ENCODE measurements at places on chromosomes 13 and 19.

GRCh38 chr19:56139847-56140582 lies 1.1 kb upstream of the ZNF444 start:
- no peak for DNase-seq

- DNase-seq = peak; percentile 95
Observed at GRCh38 chr19:55418185-55418584, 10.6 kb upstream of the UBE2S start.

DNA sequence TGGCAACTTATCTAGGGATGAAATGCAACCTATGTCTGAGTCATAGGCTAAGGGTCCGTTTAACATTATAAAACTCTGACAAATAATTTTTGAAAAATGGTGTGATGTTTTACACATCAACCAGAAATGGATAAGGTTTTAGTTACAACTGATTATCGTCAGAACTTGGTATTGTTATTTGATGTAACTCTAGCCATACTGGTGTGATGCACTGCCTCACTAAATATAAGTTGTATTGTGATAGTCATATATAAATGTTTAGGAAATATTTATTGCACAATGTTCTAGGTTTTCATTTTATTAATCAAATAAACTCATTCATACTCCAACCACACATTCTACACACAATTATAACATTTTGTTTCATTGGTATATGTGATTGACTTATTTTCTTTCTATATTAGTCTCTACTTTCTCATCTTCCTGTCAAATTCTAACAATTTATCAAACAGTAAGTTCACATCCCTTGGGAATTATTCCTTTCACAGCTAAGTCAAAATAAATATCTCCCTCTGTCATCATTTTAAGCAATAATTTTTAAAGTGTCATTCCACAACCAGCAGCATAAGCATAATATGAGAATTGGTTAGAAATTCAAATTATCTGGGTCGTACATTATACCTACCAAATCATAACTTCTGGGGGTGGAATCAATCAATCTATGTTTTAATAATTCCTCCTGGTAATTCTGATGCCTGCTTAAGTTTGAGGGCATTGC lies 873.9 kb downstream of the SLITRK1 start:
- no peak for DNase-seq

DNA sequence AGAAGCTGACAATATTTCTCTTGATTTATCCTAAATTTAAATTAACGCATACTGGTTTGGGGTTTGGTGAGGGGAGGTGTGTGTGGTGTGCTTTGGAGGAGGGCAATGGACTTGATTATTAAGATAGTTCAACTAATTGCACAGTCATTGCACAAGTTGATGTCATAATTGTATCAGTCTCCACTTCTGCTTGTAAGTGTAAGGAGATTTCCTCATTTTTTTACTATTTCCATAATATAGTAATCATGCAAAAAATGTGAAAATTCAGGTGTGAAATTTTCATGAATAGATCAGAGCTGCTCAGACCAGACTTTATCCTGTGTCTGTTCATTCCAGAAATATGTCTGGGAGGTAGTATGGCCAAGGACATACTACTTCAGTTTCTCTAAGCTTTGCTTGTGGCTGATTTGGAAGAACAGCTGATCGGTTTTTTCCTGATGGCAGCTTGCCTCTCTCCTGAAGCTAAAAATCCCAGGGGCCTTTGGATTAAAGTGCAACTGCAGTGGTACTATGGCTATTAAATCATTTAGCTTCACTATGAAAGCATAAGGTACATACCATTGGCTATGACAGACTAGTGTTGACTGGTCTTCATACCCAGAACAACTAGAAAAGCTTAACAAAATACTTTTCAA lies 201.8 kb upstream of the MIR17HG start:
- no peak for DNase-seq

DNA sequence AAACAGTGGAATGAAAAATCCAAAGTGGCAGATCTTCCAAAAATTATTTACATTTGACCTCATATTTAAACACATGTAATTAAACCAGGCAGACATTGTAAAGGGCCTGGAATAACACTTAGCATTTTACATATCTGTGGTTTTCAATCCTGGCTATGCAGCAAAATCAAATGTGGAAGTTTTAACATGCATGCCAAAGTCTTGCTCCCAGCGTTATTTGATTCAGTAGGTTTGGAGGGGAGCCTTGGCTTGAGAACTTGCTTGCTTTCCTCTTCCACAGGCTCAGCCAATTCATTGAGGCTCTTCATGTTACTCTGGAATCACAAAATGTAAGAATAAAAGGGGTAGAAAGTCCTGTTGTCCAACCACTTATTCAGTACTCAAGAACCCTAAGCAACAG lies 42.5 kb upstream of the INTS6 start:
- DNase-seq = no peak

DNA sequence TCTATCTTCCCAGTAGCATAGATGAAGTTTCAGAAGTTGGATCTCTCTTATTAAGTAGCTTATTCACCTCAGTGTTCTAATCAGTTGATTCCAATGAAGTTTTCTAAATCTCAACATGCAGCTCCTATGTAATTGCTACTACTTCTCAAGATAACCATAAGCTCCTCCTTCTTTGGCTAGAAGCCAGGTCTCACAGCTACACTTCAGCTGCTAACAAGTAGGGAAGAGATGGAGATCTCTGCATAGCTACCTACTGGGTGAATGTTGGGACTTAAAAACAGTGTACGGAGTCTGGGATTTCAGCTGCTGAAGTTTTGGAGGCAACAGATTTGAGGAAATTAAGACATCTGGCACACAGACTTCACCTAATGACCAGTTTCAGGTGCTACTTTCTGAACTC lies 661.0 kb downstream of the SLITRK1 start:
- no peak for DNase-seq

DNA sequence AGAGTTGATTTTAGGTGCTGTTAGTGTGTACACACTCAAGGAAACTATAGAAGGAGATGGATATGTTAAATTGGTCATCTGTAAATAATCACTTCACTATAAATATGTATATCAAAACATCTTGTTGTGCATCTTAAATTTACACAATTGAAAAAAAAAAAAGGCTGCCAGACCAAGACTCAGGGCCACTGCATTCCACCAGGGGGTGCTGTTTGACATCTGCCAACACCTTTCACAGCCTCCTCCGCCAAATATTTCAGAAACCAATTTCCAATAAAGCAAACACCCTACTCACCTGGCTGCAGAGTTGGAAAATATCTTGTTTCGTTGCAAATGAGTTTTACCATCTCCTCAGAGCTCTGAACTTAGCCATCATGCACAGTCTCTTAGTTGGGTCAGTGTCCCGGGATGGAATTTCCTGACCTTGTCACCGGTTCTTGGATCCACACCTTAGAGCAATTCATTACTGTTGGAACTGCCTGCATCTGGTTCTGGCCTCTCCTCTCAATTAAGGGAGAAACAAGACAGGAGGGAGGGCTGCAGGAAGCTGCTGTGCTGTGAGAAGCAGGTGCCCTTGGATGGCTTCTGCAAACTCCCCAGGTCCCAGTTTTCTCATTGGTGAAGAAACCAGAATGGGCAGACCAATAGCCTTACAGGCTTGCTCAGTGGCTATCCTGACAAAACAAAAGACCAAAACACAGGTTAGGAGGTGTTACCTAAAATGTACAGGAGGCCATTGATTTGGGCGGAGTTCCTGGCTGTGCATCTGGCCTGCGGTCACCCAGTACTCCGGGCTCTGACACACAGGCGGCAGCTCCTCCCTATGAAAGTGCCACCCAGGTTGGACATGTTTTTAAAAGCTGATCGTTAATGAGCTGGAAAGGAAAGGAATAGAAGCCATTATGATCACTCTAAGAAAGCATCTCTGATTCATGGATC lies 746.6 kb downstream of the UQCRFS1 start:
- peak; percentile 47 for DNase-seq

DNA sequence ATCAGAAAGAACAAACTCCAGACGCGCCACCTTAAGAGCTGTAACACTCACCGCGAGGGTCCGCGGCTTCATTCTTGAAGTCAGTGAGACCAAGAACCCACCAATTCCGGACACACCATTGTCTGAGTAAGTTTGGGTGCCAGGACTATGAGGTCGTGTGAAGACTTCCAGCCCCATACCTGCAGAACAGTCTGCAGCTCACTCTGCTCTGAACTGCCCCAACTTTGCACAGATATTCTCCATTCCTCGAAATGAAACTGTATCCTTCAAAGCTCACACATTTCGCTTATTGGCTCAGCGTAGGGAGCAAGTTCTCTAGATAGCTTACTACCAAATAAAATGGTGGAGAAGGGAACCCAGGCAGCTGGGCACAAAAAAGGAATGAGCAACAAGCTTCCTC lies 2.6 kb upstream of the CYP4F2 start:
- no peak for DNase-seq

- no peak for DNase-seq
Observed at GRCh38 chr19:48489608-48490216, 20.5 kb downstream of the CYTH2 start.

- DNase-seq = no peak
Observed at GRCh38 chr13:27035892-27036235, 135.7 kb downstream of the USP12 start.

- no peak for DNase-seq
Observed at GRCh38 chr13:76764429-76764828, 121.8 kb downstream of the KCTD12 start.

DNA sequence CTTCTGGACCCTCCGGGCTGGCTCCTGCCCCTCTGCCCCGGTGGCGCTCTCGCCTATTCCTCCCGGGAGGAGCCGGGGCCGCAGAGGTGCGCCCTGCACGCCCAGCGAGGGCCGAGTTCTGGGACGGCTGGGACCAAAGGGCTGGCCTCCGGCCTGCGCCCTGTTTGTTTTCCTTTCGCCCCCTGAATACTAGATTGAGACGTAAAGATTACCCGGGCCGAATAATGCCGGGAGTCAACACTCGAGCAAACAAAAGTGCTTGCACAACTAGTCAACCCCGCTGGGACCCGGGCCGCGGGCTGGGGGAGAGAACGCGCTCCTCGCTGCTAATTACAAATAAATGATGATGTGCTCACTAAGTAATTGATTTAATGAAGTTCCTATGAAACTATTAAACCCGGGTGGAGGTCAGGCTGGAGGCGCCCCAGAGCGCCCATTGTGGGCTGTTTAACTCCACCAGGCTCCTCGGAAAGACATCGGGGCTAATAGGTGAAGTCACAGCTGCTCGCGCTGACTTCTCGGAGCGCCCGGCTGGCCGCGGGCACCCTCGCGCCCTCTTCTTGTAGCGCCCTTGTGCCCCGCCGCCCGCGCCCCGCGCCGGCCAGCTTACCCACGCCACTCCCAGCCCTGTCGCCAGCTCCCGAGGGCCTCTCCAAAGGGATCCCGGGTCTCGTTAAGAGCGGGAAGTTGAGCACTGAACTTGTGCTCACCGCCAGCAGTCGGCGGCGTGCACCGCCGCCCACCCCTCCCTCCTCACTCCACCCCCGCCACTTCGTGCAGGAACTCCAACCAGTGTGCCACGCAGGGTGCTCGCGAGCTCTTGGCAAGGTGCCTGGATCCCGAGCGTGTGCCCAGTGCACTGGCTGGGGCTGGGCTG lies 14.9 kb downstream of the ZIC5 start:
- no peak for DNase-seq

- DNase-seq = no peak
Observed at GRCh38 chr19:1407528-1408299, at the start of gene DAZAP1. Gene DAZAP1 (plus strand): TSS chr19:1407586. CDS start chr19:1407774, 188 bp downstream.

DNA sequence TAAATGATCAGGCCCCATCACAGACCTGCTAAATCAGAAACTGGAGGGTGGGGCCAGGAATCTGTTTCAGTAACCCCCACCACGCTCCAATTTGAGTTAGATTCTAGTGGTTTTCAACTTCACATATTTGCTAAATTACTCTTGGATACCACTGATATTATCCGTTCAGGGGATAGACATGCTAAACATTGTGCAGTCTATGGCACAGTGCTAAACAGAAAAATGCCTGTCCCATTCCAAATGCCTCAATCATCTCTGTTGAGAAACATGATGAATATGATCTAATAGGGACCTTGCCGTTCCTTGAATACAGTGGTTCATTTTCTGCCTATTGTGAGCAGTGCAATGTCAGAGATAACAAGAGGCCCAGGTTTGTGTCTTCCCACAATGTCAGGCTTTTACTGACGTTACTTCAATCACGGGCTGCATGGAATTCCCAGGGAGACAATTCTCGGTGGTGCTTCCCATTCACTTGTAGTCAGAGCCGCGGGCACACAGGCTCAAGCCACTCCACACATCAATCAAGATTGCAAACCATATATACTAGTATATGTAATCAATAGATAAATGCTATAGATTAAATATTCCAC lies 52.7 kb downstream of the MYO16 start:
- DNase-seq = no peak

GRCh38 chr13:31057403-31058033 lies 104.2 kb downstream of the HSPH1 start:
- no peak for DNase-seq

- DNase-seq = no peak
Observed at GRCh38 chr19:51891193-51891747, 3.5 kb upstream of the ZNF577 start.

DNA sequence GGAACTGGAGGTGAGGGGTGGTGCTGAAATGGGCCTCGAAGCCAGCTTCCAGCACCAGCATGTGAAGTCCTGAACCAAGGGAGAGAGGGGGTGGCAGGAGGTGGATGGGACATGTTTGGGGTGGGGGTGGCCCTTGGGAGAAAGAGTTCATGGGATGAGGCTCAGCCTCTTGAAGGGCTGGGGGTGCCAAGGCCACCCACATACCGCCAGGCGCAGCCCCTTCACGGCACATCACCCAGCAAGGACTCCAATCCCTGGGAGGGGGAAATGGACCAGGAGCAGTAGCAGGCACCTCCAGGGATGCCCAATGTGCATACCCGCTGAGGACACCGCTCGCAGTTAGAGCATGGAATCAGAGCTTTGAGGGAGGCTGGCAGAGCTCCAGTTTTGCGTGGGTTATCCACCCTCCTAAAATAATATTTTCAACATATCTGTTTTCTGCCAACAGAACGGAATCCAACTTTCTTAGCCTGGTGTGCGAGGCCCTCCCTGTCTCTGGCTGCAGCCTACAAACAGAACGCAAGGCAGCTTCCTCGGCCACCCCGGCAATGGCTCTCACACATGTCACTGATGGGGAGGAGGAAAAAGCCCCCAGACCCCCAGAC lies 140.5 kb upstream of the VSTM2B start:
- DNase-seq = no peak

- no peak for DNase-seq
Observed at GRCh38 chr13:66137384-66137783, 1092.8 kb downstream of the PCDH9 start.

DNA sequence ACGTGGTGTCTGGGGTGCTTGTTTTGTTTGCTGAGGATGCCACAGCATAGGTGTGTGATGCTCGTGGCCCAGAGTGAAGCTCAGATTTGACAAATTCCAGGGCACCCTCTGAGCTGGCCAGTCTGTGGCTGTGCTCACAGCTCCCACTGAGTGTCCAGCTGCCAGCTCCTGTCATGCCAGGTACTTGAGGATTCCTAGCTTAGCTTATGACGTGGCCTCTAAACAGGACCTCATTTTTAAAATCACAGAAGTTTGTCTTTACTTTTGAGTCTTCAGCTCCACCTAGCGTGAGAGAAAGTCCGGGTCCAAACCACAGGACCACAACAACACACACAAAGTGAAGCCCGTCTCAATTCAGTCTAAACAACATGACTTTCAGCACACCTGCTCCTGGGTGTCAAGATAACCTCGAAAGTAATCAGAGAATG lies 117.3 kb downstream of the RAB20 start:
- DNase-seq = no peak

All from H54 (cell line).